ENCODE measurements at places on chromosomes 12 and 14.

GRCh38 chr14:77043177-77043983 lies 14.9 kb upstream of the IRF2BPL start:
- no peak overlapping the region for H3K27ac ChIP-seq
- no peaks in the 10 kb centered on the region for H3K27me3 ChIP-seq
- H3K36me3 ChIP-seq, result no peaks in the 10 kb centered on the region

DNA sequence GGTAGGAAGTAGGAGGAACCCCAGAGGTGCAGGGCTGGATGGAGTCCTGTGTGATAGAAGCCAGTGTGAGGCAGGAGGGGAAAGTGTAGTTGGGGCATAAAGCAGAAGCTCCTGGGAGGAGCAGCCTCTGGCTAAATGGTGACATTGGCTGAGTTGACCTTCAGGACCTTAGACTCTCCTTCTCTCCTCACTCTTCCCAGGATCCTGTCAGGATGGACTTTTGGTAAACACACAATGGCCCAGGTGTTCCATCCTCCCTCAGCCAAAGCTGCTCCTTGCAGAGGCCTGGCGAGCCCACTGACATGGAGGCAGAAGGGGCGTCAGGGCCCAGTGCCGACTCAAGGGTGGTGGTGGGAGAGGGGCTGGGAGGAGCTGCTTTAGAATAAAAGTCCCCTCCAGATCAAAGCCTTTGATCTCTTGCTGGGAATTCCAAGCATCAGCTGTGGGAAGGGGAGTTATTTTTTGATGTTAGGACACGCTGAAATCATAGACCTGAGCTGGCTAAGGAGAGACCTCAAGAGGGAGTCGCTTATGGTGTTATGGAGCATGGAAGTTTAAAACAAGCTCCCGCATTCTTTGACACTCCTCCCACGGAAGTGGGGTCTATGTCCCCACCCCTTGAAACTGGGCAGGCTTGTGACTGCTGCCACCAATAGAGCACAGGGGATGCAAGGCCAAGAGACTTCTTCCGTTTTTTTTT lies 44.1 kb downstream of the SMIM41 start:
- no peaks in the 10 kb centered on the region for H3K36me3 ChIP-seq
- DNase-seq, result no peak
- H3K27me3 ChIP-seq, result no peaks in the 10 kb centered on the region
- H3K27ac ChIP-seq, result no peak overlapping the region
- peaks cover 40% of the 10 kb centered on the region for H3K4me1 ChIP-seq

DNA sequence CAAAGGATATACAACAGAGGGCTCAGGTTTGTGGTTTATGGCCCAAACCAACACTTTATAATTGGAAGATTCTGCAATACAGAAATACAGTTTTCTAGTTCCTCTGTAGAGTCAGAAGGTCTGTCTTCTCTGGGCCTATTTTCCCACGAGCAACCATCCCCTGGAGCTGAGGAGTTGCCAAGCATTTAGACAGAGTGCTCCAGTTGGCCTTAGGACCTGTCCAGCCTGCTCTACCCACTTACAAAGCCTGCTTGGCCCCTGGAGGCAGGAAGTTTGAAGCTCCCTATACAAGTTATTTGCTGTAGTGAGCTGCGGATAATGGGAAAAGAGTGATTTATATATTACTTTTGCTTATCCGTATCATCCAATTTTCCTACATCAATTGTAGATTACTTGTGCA lies 60.8 kb upstream of the HSPB8 start:
- H3K27ac ChIP-seq, result no peak overlapping the region
- H3K4me3 ChIP-seq, result no peak overlapping the region
- H3K4me1 ChIP-seq, result no peaks in the 10 kb centered on the region
- no peaks in the 10 kb centered on the region for H3K36me3 ChIP-seq
- no peak for DNase-seq

GRCh38 chr14:92701826-92702225 lies 46.6 kb downstream of the LGMN start:
- H3K4me3 ChIP-seq, result no peak overlapping the region
- no peaks in the 10 kb centered on the region for H3K27me3 ChIP-seq
- peaks cover 28% of the 10 kb centered on the region for H3K36me3 ChIP-seq
- DNase-seq, result no peak
- H3K4me1 ChIP-seq, result no peaks in the 10 kb centered on the region

DNA sequence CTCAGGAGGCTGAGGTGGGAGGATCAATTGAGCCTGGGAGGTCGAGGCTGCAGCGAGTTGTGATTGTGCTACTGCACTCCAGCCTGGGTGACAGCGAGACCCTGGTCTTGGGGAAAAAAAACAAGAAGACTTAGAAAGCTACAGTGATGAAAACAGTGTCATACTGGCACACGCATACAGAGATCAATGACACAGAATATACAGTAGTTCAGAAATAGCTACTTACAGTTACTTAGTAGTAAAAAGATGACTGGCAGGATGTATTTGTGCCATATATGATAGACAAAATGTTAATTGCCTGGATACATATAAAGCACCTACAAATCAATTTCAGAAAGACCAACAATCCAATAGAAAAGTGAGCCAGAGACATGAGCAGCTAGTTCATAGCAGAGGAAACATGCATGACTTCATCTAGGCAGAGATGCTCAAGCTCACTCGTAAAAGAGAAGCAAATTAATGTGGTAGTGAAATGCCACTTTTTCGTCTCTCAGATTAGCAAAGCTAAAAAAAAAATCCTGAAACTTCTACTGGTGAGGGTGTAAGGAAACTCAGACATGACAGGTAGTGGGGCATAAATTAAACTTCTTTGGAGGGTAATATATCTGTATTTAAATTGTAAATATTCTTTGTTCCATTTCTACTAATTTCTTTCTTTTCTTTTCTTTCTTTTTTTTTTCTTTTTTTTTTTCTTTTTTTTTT lies 2.5 kb upstream of the ALDH2 start:
- H3K36me3 ChIP-seq, result peaks cover 4% of the 10 kb centered on the region
- 0 out of 2 replicates have a peak, but pooled peaks cover 3% of the 10 kb centered on the region for H3K4me1 ChIP-seq
- H3K4me3 ChIP-seq, result no peak overlapping the region
- no peak for DNase-seq
- no peak overlapping the region for H3K27ac ChIP-seq

DNA sequence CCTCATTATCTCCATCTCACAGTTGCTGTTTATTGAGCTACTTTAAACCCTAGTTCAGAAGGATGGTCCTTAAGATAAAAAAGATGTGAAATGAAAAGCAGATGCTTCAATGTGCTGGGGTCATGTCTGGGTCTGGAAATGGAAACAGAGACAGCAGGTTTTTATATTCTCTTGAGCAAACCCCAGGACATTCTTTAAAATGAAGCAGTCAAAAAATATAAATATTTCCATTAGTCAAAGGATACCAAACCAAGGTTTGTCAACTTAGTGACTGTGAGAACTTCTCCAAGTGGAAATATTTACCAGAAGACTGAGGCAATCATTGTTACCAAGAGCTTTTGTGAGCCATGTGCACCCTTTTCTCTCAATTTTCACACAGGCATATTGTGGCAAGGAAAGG lies 102.5 kb upstream of the DIO2 start:
- H3K4me3 ChIP-seq, result no peak overlapping the region
- H3K4me1 ChIP-seq, result peaks cover 3% of the 10 kb centered on the region
- H3K27me3 ChIP-seq, result no peaks in the 10 kb centered on the region
- no peak for DNase-seq

GRCh38 chr12:17489452-17489851 lies 600.5 kb downstream of the RERGL start:
- no peak overlapping the region for H3K27ac ChIP-seq
- no peaks in the 10 kb centered on the region for H3K4me1 ChIP-seq
- no peaks in the 10 kb centered on the region for H3K27me3 ChIP-seq

DNA sequence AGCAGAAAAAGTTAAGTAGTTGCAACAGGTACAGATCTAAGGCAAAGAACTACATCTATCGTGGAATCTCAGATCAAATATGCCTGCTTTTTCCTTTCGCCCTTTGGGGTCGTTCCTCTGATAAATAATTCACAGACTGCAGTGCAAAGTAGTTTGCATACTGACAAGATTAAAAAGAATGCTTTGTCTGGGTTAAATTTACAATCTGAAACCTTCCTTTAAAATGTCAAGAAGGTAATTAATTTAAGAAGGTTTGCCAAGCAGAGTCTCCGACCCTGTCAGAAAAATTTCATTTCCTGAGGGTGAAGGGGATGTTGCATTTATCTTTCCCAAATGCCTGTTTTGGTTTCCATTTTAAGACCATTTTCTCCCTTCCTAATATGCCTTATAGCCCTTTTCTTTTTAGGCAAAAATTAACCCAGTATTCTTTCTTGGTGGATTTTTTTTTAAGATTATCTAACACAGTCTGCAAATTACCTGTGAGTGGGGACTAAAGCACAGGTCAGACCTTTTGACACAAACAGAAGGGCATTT lies 406.9 kb downstream of the LRIG3 start:
- no peak for DNase-seq
- no peaks in the 10 kb centered on the region for H3K27me3 ChIP-seq
- no peaks in the 10 kb centered on the region for H3K4me1 ChIP-seq
- peaks cover 19% of the 10 kb centered on the region for H3K36me3 ChIP-seq
- H3K27ac ChIP-seq, result no peak overlapping the region

DNA sequence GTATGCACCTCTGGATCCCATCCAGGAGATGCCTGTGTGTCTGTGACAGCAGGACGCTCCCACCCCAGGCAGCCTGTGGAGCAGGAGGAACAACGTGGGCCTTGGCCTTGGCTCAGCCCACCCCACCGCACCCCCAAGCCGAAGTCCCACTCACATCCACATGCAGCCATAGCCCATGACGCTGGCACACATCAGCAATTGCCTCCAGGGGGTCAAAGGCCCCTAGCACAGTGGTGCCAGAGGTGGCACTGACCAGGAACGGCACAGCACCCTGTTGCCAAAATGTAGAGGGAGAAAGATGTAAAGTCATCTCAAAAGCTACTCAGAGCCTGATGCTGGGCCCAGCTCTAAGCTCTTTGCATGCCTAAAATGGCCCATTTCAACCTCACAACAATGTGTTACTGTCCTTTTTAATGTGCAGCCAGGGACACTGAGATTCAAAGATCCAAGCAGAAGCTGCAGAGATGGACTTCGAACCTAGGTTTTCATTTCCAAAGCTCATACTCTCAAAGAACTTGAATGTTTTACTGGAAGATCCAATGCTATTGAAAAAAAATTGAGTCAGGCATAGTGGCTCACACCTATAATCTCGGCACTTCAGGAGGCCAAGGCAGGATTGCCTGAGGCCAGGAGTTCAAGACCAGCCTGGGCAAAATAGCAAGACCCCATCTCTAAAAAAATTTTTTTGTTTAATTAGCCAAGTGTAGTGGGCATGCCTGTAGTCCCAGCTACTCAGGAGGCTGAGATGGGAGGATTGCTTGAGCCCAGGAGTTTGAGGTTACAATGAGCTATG lies 19.2 kb upstream of the ZNF740 start:
- no peak overlapping the region for H3K4me3 ChIP-seq
- H3K27ac ChIP-seq, result no peak overlapping the region
- no peak for DNase-seq
- H3K36me3 ChIP-seq, result no peaks in the 10 kb centered on the region
- no peaks in the 10 kb centered on the region for H3K27me3 ChIP-seq
- H3K4me1 ChIP-seq, result no peaks in the 10 kb centered on the region

DNA sequence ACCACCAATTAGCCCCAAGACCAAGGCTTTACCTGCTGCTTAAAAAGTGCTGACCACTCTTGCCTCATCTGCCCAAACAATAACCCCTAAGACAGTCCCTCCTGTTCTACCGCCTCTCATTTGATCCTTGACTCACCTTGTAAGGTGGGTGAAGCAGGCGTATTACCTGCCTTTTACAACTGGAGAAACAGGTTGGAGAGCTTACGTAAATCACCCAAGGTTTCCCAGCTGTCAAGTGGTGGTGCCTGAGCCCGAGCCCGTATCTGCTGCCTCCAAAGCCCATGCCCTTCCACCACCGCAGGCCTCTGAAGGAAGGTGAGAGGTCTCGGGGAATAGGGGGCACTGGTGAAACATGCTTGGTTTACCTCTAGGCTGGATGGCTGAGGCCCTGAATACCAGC lies 36.6 kb downstream of the MAX start:
- DNase-seq, result no peak
- peaks cover 38% of the 10 kb centered on the region for H3K36me3 ChIP-seq
- H3K4me3 ChIP-seq, result no peak overlapping the region
- no peaks in the 10 kb centered on the region for H3K27me3 ChIP-seq
- H3K27ac ChIP-seq, result no peak overlapping the region

GRCh38 chr12:95269892-95270291 lies 52.3 kb downstream of the VEZT start:
- H3K27ac ChIP-seq, result no peak overlapping the region
- no peaks in the 10 kb centered on the region for H3K27me3 ChIP-seq
- no peak overlapping the region for H3K4me3 ChIP-seq
- H3K4me1 ChIP-seq, result peaks cover 2% of the 10 kb centered on the region
- H3K36me3 ChIP-seq, result peaks cover 35% of the 10 kb centered on the region

GRCh38 chr12:62166525-62166924 lies 93.7 kb upstream of the USP15 start:
- no peaks in the 10 kb centered on the region for H3K4me1 ChIP-seq
- no peaks in the 10 kb centered on the region for H3K27me3 ChIP-seq
- H3K27ac ChIP-seq, result no peak overlapping the region
- DNase-seq, result no peak
- no peaks in the 10 kb centered on the region for H3K36me3 ChIP-seq
- H3K4me3 ChIP-seq, result no peak overlapping the region

GRCh38 chr14:95834496-95834895 lies 42.1 kb upstream of the TUNAR start:
- H3K4me3 ChIP-seq, result no peak overlapping the region
- DNase-seq, result no peak
- H3K36me3 ChIP-seq, result no peaks in the 10 kb centered on the region
- H3K4me1 ChIP-seq, result peaks cover 3% of the 10 kb centered on the region
- H3K27me3 ChIP-seq, result no peaks in the 10 kb centered on the region
- H3K27ac ChIP-seq, result no peak overlapping the region

DNA sequence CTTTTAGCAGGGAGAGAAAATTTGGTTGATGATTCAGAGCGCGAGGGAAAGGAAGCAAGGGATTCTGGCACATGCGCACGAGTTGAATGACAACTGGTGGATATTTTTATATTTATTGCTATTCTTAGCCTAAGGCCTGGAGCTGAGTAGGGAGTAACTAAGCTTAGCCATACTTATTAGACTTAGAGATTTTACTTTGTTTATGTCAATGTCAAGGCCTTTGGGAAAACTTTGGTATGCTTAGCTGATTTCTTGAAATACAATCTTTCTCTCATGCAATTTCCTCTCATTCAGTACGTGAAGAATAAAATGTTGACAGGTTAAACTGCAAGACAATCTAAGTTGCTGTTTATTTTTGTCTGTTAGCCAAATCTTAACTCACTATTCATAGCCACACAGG lies 101.1 kb downstream of the CRADD start:
- no peak overlapping the region for H3K27ac ChIP-seq
- no peak overlapping the region for H3K4me3 ChIP-seq
- H3K36me3 ChIP-seq, result no peaks in the 10 kb centered on the region
- H3K4me1 ChIP-seq, result no peaks in the 10 kb centered on the region

DNA sequence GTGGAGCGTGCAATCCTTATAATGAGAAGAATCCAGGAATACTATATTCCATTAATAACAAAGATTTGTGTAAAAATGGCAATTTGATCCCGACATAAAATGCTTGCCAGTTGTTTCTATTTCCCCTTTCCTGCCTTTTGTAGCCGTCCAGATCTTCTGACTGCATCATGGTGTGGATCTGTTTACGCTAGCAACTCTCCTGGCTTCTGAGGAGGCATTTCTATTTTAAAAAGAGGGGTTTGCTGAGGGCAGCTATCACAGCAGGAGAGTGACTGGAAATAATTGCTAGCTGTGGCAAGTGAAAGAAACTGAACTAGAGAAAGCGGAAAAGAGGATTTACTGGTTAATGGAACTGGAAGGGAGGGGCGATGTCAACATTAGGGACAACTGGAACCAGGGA lies 145.6 kb downstream of the ATP23 start:
- no peaks in the 10 kb centered on the region for H3K27me3 ChIP-seq
- no peak overlapping the region for H3K4me3 ChIP-seq
- H3K27ac ChIP-seq, result no peak overlapping the region
- DNase-seq, result no peak
- H3K36me3 ChIP-seq, result peaks cover 3% of the 10 kb centered on the region
